IMR-90 (cell line): ENCODE measurements at places on chromosomes 16 and 17. TPM values are rescaled to one million over a fixed set of nuclear protein-coding genes. Genes with fewer than 3 reads are reported as not detected.
A peak's percentile ranks its signal among the peaks of the same experiment; 100 is the strongest.

GRCh38 chr17:77378318-77379064 is 237.7 kb downstream of the SEC14L1 start:
- no peaks in the 10 kb centered on the region for H3K27me3 ChIP-seq
- no peak overlapping the region for H3K4me3 ChIP-seq
- peak overlapping the region; percentile 84; the same call in 1 of the 2 replicates for H3K27ac ChIP-seq
- DNase-seq = no peak

The ZSCAN10 gene
- not detected in 2 replicates for total RNA-seq

DNA sequence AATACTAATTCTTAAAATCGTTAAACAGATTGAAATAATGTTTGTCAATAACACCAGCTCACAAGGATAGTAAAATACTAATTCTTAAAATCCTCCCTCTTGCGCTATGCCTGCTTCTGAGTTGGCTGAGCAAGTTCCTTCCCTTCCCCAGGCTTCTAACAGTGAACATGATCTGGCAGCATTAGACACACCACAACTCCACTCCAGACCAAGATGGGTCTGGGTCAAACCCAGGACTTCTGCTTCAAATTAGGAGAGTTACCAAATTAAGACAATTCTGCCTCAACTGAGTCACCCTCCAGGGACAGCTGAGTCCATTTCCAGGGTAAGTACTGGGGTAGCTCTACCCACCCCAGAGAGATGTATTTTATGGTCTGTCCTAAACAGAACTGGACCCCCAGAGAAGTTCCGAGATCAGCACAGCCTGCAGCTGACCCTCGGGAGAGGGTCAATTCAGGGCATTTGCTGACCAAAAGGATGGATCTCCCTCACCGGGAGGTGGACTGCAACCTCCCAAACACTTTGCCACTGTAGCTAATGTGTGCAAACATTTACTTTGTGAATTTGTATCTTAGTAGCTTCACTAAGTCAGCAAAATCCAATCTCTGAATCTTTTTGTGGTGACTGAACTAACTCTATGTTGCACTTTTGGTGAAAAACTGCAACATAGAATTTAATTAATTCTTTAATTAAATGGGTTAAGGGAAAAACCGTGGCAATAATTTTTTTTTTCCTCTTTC is 48.8 kb downstream of the ADCY9 start:
- no peak overlapping the region for H3K4me3 ChIP-seq
- peaks cover 4% of the 10 kb centered on the region; the same call in 1 of the 2 replicates for H3K4me1 ChIP-seq
- DNase-seq = peak; percentile 27
- no peaks in the 10 kb centered on the region for H3K27me3 ChIP-seq
- H3K27ac ChIP-seq = no peak overlapping the region

DNA sequence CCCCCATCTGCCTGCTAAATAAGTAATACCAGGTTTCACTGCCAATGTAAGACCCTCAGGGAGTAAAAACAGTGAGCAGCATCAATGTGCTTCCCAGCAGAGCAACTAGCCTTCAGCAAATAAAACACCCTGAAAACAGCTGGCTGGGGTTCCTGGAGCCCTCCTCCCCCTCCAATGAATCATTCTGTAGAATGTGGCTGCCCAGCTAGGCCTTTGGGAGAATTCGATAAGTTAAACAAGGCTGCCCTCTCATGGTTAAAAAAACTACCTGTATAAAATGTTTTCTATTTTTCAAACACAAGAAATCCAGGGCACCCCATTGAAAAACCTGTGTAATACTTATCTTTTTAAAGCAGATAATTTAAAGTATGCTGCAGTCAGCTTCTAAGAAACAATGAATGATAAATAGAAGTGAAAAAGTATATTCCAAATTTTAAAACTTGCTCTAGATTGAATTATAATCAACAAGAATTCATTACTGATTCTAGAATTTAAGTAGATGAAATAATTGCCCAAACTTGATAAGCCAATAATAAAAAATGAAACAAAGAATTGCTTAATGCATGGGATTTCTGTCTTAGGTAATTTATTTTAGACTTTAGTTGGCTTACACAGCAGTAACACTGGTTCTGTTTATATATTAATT is 9.4 kb upstream of the TOM1L1 start:
- H3K4me3 ChIP-seq = no peak overlapping the region
- peak; percentile 73 for DNase-seq
- no peak overlapping the region for H3K27ac ChIP-seq
- no peaks in the 10 kb centered on the region for H3K4me1 ChIP-seq
- peaks cover 6% of the 10 kb centered on the region for H3K27me3 ChIP-seq
- no peaks in the 10 kb centered on the region for H3K36me3 ChIP-seq

- peak; percentile 41 for DNase-seq
- no peak overlapping the region for H3K4me3 ChIP-seq
- no peak overlapping the region for H3K27ac ChIP-seq
Measured at GRCh38 chr17:76076765-76077583, 2.0 kb upstream of the ZACN start.

DNA sequence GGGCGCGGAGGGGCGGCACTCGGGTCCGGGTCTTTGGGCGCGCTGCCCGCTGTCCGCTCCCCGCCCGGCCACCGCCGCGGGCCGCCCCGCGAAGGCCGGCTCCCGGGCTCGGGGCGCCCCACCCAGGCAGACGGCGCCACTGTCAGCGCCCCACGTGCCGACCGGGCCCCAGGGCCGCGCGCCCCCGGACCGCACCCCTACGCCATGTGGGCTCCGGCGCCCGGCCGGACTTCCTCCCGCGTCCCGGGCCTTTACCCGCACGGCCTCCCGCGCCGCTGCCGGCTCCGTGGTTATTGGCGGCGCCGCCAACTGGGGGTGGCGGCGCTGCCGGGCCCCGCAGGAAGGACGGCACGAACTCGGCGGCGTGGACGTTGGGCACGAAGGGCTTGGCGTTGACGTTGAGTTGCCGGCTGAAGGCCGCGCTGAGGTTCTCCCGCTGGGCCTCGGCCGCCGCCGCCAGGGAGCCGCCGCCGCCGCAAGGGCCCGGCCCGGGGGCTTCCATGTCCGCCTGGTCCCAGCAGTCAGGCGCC is 577 bp downstream of the GSPT1 start:
- peak overlapping the region; percentile 94 for H3K4me3 ChIP-seq
- peaks cover 3% of the 10 kb centered on the region for H3K27me3 ChIP-seq
- H3K27ac ChIP-seq = peak overlapping the region; percentile 87
- DNase-seq = peak; percentile 6
- H3K4me1 ChIP-seq = peaks cover 12% of the 10 kb centered on the region

- no peaks in the 10 kb centered on the region for H3K36me3 ChIP-seq
- H3K27ac ChIP-seq = no peak overlapping the region
- H3K27me3 ChIP-seq = no peaks in the 10 kb centered on the region
- H3K4me1 ChIP-seq = no peaks in the 10 kb centered on the region
- no peak overlapping the region for H3K4me3 ChIP-seq
Measured at GRCh38 chr16:75996491-75996890, 270.2 kb upstream of the CPHXL start.

GRCh38 chr16:10871157-10871991 is 5.6 kb upstream of the CIITA start:
- no peaks in the 10 kb centered on the region for H3K36me3 ChIP-seq
- peak; percentile 92 for DNase-seq
- H3K27ac ChIP-seq = no peak overlapping the region
- H3K27me3 ChIP-seq = peaks cover 7% of the 10 kb centered on the region
- H3K4me1 ChIP-seq = peaks cover 5% of the 10 kb centered on the region

DNA sequence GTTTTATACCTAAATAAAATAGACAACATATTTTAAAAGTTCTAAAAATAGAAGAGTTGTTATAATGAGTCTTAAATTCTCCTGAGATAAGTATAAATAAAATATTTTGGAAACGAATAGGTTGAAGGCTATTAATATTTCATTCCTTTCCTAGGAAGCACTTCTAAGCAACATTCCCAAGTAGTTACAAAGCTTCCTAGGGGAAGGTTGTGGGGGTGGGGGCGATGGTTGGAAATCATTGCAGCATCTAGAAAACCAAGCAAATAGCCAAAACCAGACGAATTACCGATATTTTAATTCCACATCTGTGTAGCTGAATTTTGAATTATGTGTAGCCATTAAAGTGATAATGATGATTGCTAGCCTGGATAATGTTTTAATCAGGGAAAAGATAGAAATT is 26.9 kb downstream of the PTRH2 start:
- H3K4me1 ChIP-seq = peaks cover 7% of the 10 kb centered on the region
- H3K27me3 ChIP-seq = no peaks in the 10 kb centered on the region
- no peak overlapping the region for H3K4me3 ChIP-seq
- peaks cover 64% of the 10 kb centered on the region for H3K36me3 ChIP-seq
- peak; percentile 65 for DNase-seq

DNA sequence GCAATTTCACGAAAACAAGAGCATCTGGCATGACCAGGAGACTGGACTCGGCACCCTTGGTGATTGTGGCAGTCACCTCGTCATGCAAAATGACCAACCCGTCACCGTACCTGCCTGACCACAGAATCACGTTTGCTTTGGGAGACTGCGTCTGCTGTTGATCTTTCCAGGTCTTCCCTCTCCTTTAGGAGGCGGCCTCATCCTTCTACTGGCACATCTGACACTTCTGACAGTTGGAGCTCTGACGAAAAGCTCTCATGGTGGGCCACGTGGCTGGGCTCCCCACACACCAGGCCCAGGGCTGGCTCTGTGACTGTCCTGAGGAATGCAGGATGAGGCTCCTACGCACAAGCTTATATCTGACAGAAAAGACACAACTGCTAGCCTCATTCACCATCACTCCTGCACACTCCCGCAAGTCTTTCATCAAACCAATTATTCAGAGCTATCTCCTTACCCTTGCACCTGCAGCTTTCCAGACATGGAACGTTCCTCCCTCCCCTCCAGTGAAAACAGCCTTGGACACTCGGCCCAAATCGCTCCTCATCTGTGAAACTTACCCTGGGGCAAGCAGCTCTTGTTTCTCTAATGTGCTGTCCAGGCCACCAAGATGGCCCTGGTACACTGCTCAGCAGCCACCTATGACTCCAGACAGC is 3.6 kb downstream of the TRAP1 start:
- no peak for DNase-seq
- H3K27ac ChIP-seq = no peak overlapping the region
- no peak overlapping the region for H3K4me3 ChIP-seq
- H3K4me1 ChIP-seq = no peaks in the 10 kb centered on the region; the same call in 1 of the 2 replicates
- no peaks in the 10 kb centered on the region for H3K27me3 ChIP-seq
- peaks cover 11% of the 10 kb centered on the region for H3K36me3 ChIP-seq

DNA sequence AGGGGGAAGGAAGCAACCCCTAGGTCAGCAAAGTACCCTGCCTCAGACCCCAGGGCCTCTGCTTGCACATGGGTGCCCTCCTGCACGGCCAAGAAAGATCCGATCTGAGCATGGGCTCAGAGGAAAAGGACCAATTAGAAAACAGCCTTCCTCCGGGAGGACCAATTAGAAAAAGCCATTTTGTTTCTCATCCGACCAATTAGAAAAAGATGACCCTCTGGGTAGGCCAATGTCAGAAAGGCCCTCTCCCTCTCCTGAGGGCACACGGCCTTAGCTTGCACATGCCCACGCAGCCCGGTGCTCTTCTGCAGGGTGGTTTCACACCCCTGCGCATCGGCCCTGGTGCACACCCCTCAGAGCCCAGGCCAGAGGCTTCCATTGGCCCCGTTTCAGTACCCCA is 5.1 kb upstream of the CISD3 start:
- no peak for DNase-seq
- no peak overlapping the region for H3K4me3 ChIP-seq
- no peaks in the 10 kb centered on the region for H3K27me3 ChIP-seq
- peaks cover 2% of the 10 kb centered on the region for H3K4me1 ChIP-seq
- H3K36me3 ChIP-seq = peaks cover 28% of the 10 kb centered on the region

- no peak overlapping the region for H3K27ac ChIP-seq
- no peaks in the 10 kb centered on the region for H3K36me3 ChIP-seq
- no peak for DNase-seq
- no peaks in the 10 kb centered on the region for H3K27me3 ChIP-seq
- no peaks in the 10 kb centered on the region for H3K4me1 ChIP-seq
Measured at GRCh38 chr16:76195056-76195455, 82.1 kb upstream of the CNTNAP4 start.

GRCh38 chr17:20053361-20053964 is 44.3 kb downstream of the SPECC1 start:
- H3K27me3 ChIP-seq = peaks cover 14% of the 10 kb centered on the region
- H3K4me1 ChIP-seq = no peaks in the 10 kb centered on the region
- no peaks in the 10 kb centered on the region for H3K36me3 ChIP-seq
- no peak for DNase-seq
- no peak overlapping the region for H3K4me3 ChIP-seq
- H3K27ac ChIP-seq = no peak overlapping the region

GRCh38 chr17:57524839-57525568 is 220.1 kb downstream of the CCDC182 start:
- no peak for DNase-seq
- H3K36me3 ChIP-seq = no peaks in the 10 kb centered on the region
- H3K4me3 ChIP-seq = no peak overlapping the region
- no peaks in the 10 kb centered on the region for H3K27me3 ChIP-seq
- peaks cover 30% of the 10 kb centered on the region for H3K4me1 ChIP-seq

The PRKCB gene
- total RNA-seq = under 0.01 TPM in 1 of 2 replicates, not detected in the other

DNA sequence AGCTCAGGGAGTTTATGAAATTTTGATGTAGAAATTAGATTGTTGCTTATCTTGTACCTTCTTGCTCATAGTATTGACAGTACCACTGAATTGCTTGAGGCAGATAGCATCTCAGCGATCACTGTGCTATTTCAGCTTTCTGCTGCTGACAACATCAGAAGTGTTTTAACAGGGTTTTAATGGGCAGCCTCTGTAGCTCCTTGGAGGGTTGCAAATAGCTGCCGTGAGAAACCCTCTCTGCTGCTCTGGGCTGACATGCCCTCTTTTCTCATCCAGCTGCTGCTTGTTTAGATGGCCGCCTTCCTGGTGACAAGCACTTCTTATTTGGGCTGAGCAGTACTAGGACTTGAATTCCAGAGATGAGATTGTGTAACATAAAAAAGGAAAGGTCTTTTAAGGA is 180.2 kb upstream of the TBX2 start:
- H3K27me3 ChIP-seq = no peaks in the 10 kb centered on the region
- no peak overlapping the region for H3K4me3 ChIP-seq
- H3K36me3 ChIP-seq = no peaks in the 10 kb centered on the region
- H3K4me1 ChIP-seq = peaks cover 27% of the 10 kb centered on the region
- peak overlapping the region; percentile 90 for H3K27ac ChIP-seq

GRCh38 chr16:50751528-50751927 is 9.6 kb downstream of the CYLD start:
- DNase-seq = no peak
- H3K4me1 ChIP-seq = no peaks in the 10 kb centered on the region
- H3K4me3 ChIP-seq = no peak overlapping the region
- no peaks in the 10 kb centered on the region for H3K27me3 ChIP-seq

The HP gene
- not detected in 2 replicates for total RNA-seq

The CA7 gene
- total RNA-seq = not detected in 2 replicates

DNA sequence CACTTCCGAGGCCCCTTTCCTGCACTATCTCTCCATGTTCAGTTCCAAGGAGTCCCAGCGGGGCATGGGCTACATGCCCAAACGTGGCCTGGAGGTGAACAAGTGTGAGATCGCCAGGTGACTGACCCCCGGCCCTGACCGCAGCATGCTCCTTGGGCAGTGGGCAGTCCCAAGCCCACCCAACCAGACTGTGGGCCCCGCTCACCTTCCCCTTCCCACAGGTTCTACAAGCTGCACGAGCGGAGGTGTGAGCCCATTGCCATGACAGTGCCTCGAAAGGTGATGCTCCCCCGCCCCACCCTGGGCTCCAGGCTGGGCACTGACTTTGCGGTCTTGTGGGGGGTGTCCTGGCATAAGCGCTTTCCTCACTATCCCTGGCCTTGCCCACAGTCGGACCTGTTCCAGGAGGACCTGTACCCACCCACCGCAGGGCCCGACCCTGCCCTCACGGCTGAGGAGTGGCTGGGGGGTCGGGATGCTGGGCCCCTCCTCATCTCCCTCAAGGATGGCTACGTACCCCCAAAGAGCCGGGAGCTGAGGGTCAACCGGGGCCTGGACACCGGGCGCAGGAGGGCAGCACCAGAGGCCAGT is 4.7 kb downstream of the CORO1A start:
- no peaks in the 10 kb centered on the region for H3K27me3 ChIP-seq
- H3K4me3 ChIP-seq = no peak overlapping the region
- DNase-seq = no peak
- peaks cover 1% of the 10 kb centered on the region; the same call in 1 of the 2 replicates for H3K36me3 ChIP-seq
- peaks cover 2% of the 10 kb centered on the region; the same call in 1 of the 2 replicates for H3K4me1 ChIP-seq
- no peak overlapping the region for H3K27ac ChIP-seq

The OSBPL7 gene
- total RNA-seq = 4.7 and 5.2 TPM in 2 replicates
